GM18507 (cell line): ENCODE measurements at places on chromosomes 7 and 10.
A peak's percentile ranks its signal among the peaks of the same experiment; 100 is the strongest.

DNA sequence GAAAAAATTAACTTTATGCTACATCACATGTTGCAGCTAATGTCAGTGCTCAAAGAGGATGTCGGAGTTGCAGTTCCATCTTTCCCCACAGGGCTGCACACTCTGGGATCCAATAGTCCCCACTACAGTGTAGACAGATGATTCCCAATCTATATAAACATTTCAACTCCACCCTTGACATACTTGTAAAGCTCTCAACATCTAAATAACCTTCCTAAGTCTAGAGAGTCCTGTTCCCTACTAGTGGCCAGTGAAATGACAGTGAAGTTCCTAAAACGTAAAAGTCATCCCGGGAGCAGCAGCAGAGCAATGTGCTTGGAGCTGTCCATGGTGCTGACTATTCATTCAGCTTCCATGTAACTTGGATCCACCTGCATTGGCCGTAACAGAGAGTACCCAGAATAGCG lies 145.1 kb downstream of the GRM8 start:
- peak; percentile 7 for DNase-seq

- no peak for DNase-seq
Measured at GRCh38 chr10:128422190-128422589, 296.0 kb upstream of the MKI67 start.

DNA sequence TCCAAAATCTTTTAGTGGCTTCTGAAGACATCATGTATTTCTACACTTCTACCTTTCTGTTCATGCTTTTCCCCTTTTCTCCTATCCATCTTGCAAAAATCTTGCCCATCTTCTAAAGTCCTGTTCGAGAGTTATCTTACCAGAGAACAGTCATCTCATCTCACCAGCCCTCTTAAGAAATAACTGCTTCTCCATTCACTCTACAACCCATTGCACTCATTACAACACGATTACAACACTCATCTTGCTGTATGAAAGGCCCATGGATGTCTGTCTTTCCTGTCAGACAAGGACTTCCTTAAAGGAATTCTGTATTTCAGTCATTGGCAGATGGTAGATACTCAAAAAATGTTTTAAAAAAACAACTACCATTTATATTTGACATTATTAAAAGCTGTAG lies 30.8 kb downstream of the ZNF438 start:
- DNase-seq, result no peak

GRCh38 chr10:51389415-51390321 lies 309.7 kb downstream of the CSTF2T start:
- DNase-seq, result peak; percentile 5

- no peak for DNase-seq
Measured at GRCh38 chr10:57818522-57818921, 449.2 kb downstream of the IPMK start.

DNA sequence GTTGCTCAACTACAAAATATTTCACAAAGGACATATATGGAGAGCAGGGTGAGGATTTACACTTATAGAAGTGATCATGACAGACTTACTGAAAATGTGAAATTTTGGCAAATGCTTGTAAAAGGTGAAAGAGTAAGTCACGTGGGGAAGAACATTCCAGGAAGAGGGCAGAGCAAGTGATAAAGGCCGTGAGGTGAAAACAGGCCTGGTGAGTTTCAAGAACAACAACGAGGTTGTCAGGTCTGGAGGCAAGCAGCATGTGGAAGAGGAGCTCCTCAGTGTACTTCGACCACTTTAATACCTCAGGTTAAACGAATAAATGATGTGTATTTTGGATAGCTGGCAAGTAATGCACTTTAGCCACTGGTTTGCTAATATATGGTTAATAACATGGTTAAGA lies 706.7 kb downstream of the PCDH15 start:
- no peak for DNase-seq

- no peak for DNase-seq
Measured at GRCh38 chr10:80498833-80499741, 38.6 kb upstream of the SH2D4B start.

DNA sequence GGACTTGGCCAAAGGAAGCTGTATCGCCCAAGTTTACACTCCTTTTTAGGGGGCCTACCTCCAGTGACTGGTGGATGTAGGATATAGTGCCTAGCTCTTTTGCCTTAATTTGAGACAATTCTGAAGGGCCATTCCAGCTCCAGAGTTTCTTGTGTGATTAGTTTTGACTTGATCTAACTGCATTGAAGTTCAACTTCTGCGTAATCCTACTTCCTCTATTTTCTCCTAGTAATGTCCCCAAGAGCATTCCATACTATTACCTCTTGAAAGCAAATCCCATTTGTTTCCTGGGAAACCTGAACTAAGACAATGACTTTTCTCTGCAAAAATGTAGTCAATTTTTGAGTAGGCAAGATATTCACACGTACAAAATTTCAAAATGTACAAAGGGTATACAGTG lies 4.7 kb upstream of the H2AZ2 start:
- DNase-seq, result no peak

- DNase-seq, result no peak
Measured at GRCh38 chr7:30743371-30744074, 8.4 kb upstream of the INMT start.

- DNase-seq, result no peak
Measured at GRCh38 chr10:45520476-45520875, 146.5 kb downstream of the ALOX5 start.

- DNase-seq, result no peak
Measured at GRCh38 chr10:59470570-59470969, 108.2 kb upstream of the FAM13C start.

GRCh38 chr10:3484306-3485056 lies 300.5 kb downstream of the KLF6 start:
- peak; percentile 53 for DNase-seq

DNA sequence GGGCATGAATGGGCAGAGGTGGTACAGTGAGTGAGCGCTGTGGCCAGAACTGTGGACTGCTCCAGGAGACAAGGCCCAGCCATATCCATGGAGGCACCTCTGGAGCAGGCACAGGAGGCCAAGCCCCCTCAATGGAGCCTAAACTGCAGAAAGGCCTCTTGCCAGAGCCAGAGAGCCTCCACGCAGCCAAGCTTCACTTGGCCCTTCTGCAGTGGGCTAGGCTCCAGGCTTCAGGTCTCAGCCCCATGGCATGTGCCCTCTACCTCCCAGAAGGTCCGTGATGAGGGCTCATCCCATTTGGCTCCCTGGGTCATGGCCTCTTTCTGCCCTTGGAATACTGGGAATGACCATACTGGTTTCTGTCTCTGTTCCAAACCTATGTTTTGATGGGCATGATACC lies 8.9 kb downstream of the PDE1C start:
- no peak for DNase-seq

GRCh38 chr7:136027160-136027559 lies 50.0 kb upstream of the MTPN start:
- no peak for DNase-seq

DNA sequence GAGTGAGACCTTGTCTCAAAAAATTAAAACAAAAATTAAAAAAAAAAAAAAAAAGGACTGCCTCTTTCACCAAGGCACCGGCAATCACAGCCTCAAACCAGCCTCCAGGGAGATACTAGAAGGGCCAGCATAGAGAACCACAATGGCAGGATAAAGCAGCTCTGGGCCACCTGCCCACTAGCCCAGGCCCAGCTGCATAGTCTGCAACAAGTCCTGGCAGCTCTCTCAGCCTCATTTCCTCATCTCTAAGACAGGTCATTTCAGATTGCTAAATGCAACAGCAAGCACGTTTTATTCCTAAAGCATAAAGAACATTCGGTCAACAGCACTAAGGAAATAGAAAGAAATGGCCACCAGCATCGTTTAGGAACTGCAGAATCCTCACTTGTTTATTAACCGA lies 28.8 kb downstream of the XPNPEP1 start:
- no peak for DNase-seq

DNA sequence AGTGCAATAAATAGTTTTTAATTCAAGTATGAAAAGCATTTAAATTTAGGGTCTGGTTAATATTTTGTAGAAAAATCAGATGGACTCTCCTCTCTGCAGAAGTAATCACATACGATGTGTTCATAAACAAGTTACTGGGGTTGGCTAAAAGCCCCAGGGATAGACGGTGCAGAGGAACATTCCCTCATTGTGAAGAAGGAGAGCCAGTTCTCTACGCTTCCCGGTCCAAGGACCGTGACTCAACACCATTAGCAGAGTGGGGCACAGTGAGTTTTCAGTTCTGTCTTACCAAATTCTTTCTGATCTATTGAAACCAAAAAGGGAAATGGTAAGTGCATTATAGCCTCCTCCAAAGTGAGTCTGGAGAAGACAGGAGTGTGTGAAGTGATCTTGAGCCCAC lies 327.8 kb downstream of the WDR37 start:
- DNase-seq, result no peak

GRCh38 chr10:15879663-15880062 lies 19.4 kb upstream of the MINDY3 start:
- no peak for DNase-seq

DNA sequence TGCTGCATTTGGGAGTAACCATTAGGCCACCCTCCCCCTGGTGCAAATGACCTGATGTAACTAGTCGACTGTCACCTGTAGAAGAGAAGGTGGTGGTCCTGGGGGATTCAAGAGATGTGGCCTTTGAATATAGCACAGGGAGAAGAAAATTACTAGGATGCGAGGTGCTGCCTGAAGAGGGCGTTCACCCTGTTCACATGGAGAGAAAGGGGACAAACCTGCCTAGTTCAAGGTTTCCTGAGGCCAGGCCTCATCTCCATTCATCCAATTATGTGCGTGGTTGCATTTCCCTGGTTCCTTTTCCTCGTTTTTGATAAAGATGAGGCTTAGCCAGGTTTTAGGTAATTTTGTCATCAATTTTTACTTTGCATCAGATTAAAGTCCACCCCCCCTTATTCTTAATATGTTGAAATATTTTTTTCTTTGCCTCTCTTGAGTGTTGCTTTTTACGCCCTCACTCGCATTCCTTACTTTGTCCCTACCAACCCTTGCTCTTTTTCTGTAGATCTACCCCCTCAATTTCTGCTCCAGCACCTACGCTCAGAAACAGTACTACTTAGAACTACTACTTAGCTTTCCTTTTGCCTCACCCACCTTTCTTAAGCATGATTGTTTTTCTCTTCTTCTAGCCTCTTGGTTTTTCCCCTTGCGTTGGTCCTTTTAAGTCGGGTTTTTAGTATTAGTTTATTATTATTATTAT lies 13.7 kb downstream of the CLCN1 start:
- DNase-seq, result no peak

- DNase-seq, result no peak
Measured at GRCh38 chr10:13276749-13277365, 23.0 kb downstream of the PHYH start.

DNA sequence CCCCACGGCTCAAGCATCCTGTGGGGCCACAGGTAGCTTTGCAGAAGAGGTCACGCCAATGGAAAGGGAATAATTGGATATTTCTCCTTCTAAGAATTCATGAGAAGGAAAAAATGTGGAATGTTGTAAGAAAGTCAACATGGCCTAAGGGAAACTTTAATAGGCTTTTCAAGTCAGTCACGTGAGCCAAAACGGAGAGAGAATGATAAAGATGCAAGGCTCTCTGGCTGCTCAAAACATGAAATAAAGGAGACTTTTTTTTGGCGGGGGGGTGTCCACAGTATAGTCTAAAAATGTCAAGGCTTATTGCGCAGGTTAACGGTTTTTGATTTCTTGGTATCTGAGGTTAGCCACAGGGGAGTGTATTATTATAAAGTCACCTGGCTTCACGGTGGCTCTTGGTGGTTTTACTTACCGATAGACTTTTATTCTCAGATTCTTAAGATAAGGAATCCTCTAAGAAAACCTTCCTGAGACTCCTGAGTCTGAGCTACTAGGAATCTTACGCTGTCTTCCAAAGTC lies 148.1 kb downstream of the ARHGAP21 start:
- no peak for DNase-seq

GRCh38 chr7:155764438-155764793 lies 47.8 kb downstream of the SHH start:
- no peak for DNase-seq

DNA sequence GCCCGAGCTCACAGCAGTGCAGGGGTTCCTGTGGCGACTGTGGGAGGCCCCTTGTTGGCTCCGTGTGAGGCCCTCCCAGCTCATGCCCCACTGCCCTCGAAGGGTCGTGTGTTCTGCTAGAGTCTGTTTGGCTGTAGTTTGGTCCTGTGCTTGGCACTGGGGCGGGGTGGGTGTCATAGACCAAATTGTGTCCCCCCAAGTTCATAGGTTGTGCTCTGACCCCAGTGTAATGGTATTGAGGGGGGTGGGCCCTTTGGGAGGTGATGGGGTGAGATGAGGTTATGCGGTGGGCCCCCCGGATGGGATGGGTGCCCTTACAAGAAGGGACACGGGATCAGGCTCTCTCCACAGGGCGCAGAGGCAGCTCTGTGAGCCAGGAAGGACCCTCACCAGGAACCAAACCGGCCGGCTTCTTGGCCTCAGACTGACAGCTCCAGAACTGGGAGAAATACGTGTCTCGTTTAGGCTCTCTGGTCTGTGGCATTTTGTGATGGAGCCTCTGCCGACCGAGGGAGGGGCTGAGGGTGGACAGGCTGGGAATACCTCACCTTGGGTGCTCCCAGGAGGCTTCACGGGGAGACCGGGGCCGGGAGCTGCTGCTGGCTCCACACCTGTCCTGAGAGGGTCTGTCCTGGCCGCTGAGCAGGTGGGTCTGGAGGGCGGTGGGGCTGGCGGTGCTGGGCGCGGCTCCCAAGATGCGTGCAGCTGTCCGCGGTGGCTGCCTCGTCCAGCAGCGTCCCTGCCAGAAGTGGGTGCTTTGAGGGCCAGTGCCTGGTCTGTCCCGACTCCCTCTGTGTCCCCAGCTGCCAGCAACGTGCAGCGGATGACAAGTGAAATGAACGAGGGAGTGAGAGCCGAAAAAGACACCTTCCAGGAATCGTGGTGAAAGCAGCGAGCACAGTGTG lies 89.4 kb downstream of the INPP5A start:
- no peak for DNase-seq

- DNase-seq, result no peak
Measured at GRCh38 chr10:123109466-123109865, 26.3 kb upstream of the HMX3 start.

DNA sequence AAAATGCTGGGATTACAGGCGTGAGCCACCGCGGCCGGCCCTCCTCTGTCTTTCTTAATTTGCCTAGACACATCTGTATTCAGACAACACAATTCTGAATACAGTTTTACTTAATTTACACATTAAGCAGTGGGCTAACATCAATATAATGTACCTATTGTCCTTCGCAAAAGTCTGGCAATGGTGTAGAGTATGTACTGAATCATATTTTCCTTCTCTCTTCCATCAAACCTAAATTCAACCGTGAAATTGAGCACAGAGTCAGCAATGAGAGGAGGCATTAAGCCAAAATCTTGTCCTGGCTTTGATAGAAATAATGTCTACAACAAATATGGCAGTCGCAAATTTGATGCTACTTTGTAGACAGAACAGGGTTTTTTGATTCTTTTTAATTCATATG lies 30.4 kb downstream of the FZD9 start:
- no peak for DNase-seq
